Fibroblast of villous mesenchyme (primary cell): ENCODE measurements at places on chromosomes 5 and 9. TPM values are rescaled to one million over a fixed set of nuclear protein-coding genes. Genes with fewer than 3 reads are reported as not detected.

Gene CDO1
- total RNA-seq: 0.32 and 2.6 TPM in 2 replicates

Gene AFAP1L1
- 10.8 and 11.9 TPM in 2 replicates for total RNA-seq

DNA sequence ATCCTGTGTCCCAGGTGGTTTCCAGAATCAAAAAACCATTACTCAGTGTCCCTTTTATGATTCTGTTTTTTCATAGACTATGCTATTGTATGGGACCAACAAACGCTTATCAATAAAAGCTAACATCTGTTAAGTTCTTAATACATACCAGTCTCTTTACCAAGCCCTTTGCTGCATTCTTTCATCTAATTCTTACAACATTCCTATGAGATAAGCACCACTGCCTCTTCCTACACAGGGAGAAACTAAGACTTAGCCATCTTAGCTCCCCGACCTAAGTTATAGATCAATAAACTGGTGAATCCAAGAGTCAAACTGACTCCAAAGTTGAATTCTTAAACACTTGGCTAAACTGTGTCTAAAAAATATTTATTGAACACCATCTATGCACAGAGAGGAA is 26.6 kb downstream of the DRD1 start:
- DNase-seq: no peak

DNA sequence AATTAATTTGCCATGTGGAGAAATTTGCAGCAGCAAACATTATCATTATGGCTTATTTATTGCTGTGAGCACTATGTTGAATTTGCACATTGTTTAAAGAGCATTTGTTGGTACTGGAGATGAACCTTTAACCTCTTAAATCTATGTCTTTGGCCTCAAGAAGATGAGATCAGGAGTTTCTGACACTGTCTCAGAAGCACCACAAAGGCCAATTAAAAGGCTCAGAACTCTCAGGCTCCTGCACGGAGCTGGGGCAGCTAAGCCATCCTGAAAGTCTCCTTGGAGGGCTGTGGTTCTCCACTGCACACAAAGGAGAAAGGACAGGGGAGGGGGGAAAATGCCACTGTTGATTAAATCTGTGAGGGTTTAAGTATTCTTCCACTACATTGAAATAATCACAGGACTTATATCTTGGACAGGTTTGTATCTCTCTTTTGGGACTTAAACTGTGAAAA is 33.1 kb downstream of the ZNF366 start:
- DNase-seq: no peak

DNA sequence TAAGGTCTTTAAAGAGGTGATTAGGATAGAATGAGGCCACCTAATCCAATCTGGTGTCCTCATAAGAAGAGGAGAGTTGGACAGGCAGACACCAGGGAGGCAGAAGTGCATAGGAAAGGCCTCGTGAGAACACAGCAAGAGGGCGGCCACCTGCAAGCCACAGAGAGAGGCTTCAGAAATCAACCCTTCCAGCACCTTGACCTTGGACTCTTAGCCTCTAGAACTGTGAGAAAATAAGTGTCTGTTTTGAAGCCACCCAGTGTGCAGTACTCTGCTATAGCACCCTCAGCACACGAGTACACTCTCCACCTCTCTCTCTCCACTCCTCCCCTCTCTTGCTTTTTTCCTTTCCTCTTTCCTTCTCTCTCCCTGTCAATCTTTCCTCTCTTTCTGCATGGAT is 26.8 kb downstream of the NIPAL4 start:
- DNase-seq: no peak

DNA sequence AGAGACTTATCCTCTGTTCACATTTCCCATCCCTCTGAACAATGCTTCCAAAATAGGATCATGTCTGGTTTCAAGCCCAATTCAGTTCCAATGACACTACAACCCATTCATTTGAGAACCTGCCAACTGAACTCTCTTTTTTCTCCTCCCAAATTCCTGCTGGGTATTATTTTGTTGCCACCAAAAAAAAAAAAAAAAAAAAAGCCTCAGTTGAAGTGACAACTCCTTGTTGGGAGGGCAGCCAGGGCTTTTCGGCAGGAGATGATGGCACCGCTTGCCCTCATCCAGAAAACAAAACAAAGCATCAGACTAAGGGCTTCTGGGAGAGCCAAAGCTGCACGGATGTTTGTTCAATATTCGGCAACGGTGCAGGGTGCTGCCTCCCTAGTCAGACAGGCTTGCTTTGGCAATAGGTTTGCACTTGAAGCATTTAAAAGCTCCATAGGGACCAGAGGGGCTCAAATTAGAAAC is 30.6 kb upstream of the TRIM32 start:
- no peak for DNase-seq

DNA sequence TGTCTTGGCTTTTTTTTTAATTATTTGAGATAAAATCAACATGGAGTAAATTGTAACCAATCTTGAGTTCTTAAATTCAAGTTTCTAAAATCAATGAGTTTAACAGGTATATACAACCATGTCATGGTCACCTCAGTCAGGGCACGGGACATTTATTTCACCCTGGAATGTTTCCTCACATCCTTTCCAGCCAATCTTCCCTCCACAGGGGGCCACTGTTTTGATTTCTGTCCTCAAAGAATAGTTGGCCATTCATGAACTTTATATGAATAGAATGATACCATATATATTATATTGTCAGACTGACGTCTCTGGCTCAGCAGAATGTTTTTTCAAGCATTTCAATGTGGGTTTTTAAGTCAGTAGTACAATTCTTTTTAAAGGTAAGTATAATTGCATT is 806 bp downstream of the ZNF474 start:
- no peak for DNase-seq

DNA sequence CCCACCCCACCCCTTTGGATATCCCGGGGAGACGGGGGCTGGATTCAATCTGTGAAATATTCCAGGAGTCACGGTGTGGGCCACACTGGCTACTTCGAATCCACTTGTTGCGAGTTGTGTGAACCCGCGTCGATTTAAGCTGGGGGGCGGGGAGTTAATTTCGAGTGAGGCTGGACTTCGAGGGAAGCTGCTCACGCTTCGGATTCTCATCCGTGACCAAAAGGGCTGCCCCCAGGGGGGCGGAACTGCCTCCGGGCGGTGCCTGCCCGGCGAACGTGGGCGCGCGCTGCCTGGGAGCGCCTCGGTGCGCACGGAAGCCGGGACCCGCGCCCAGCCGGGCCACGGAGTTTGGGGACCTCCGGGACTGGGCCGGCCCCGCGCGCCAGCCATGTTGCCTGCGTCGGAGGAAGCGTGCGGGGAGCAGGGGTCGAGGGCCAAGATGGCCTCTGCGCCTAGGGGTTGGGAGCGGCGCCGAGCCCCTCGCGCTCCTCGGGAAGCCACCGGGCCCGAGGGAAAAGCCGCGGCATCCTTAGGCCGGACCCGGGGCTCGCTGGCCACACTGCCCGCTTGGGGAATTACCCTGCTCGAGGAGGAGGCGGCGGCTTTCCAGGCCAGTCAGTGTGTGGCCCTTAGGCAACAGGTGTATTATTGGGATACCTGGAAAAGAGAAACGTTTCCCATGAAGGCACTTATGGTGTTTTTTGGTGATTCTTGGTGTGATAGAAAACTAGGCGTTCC is 975 bp downstream of the OCLN start:
- DNase-seq: no peak

- DNase-seq: no peak
These were observed 58.8 kb downstream of the FOCAD start for GRCh38 chr9:20742833-20743232.

DNA sequence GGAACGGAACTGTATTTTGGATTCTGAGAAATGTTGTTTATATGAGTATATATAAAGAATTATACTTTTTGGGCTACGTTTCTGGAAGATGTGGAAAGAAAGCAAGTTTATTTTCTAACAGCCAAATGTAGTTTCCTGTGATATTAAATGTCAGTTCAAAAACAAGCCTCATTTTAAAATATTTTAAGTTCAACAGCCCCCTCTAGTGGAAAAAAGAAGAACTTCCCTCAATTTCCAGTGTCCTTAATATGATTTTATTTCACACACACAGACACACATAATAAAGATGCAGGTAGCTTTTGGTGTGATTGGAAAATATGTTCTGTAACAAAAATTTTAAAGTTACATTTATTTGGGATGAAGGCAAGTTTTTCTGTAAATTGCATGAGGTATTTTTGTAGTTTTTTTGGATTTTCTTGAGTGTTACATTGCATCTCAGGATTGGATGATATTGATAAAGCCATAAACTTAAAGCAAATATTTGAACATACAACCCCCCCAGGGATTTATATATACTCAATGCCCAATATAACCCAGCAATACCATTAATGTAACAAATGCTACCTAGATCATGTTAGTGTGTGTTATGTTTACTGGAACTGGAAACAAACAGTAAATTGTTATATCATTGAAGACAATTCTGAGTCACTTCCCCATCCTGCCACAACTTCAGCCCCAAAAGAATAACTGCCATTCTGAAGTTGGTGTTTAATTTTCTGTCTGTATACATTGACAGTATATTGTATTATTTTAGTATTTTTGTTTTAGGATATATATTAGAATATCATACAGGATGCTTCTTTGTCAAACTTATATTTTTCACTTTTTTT is 54.0 kb downstream of the CCDC171 start:
- peak; percentile 57 for DNase-seq

DNA sequence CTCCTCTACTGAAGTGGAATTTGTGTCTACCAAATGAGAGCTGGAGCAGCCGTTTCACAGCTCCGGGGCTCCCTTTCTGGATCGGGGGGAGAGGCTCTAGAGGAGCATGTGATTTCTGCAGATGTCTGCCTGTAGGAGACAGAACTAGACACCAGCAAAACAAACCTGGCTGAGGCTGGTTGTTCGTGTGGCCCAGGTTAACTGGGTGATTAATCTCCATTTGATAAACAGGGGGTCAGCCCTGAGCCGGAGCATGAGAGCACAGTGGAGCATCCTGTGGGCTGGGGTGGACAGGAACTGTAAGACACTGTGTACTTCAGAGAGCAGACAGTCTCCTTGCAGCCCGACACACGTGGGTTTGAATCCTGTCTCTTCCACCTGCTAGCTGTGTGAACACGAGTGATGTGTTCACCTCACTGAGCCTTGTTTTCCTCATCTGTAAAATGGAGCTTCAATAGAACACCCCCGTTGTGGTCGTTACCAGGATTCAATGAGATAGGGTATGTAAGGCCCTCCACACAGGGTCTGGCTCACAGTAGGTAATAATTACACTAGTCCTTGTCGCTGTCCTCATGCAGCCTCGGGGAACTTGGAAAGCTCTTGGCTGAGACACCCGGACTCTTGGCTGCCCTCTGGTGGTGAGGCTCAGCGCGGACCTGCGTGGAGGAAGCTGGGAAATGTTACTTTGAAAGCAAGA is 12.9 kb downstream of the CXCL14 start:
- DNase-seq: peak; percentile 58

DNA sequence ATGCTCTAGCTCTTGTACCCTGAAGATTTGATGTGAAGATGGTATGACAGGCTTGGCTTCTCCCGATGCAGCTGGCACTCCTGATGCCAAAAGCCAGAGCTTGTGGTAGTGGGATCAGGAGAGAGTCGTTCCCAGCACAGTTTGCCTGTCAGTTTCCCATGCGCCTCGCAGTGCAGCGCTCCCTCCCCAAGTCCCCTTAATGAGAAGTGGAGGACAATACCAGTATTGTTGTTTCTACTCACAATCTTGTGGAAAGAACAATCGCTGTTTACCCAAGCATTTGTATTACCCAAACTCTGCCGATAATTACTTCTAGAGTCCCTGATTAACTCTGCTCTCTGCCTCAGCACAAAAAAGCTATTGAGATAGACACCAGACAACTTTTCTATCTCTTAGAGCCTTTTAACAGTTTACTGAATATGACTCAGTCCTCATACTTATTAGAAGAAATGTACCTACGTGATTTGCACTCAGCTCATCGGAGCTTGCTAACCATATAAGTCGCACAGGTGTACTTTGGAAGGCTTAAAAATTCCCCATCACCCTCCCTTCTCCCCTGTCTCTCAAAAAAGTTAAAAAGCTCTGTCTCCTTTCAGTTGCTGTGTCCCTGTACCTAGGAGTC is 283.2 kb upstream of the TMEM161B start:
- no peak for DNase-seq
